ENCODE measurements at places on chromosomes 12 and 14.

- DNase-seq = no peak
Measured at GRCh38 chr12:122820838-122821271, 14.4 kb upstream of the HIP1R start.

- DNase-seq = no peak
Measured at GRCh38 chr12:53004178-53004577, 2.1 kb upstream of the EIF4B start.

DNA sequence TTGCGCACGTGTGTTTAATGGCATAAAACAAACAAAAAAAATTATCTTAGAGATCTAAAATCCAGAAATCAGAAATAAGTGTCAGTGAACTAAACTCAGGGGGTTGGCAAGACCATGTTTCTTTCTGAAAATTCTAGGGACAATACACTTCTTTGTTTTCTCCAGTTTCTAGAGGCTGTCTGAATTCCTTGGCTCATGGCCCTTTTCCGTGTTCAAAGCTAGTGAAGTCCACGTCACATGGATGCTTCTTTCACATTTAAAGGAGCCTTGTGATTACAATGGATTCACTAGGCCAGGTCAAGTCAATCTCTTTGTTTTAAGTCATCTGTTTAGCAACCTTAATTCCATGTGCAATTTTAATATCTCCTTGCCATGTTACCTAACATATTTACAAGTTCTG lies 22.4 kb downstream of the SLCO1B3 start:
- DNase-seq = no peak

DNA sequence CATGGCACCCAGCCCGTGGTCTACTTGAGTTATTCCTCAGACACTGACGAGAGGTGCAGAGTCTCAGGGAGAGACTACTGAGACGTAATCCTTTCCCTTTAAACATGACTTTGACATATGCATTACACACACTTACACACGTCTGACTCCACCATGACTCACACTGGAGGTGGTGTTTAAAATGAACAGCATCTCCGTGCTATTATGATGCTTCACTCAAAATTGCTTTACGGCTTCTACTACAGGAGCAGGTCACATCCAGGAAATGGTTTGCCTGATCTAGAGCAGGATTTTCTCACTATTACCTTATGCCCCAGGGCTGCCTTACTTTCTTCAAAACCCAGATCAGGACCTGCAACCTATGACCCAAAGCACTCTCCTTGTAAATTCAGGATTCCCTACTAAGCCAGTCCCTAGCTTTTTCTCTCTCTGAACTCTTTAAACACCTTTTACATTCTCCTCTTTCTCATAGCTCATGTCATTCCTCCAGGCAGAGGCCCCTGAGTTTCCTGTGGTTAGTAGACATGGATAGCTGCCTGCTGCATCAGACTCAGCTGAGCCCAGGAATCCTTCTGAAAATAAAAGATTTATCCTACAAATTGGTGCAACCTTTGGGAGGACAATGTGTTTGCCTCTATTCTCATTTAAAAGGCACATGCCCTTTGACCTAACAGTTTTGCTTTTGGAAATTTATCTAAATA lies 31.2 kb downstream of the TMCC3 start:
- DNase-seq = no peak

DNA sequence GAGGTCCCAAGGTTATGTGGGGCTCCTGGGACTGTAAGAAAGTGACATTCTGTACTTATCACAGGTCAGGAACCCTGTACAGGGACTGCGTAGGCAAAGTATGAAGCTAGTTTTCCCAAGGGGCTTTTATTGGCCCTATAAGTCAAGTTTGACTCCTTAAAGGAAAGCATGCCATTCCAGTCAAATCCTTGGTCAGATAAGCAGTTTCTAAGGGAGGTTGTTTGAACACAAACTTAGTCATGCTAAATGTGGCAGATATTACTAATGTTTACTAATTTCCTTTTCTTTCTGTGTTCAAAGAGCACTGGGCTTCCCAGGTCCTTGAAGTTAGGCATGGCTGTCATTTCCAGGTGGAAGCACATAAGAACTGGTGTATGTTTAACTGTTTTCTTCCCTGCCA lies 472.4 kb downstream of the ATP23 start:
- DNase-seq = no peak

DNA sequence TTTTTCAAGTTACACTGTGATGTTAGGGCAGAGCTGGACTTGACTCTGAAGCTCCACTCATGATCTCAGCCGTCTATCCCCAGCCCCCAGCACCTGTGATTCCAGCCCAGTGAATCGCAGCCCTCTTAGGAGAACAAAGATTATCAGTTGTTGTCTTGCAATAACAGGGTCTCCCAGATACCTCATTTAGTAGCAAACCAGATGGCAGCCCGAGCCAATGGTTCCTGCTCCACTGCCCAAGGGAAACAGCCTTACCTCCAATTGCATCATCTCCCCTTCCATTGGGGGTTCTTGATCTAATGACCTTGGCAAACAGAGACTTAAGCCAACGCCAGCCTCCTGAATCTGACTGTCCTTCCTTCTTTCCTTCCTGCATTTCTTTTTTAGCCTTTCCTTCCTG lies 371.2 kb downstream of the BCL11B start:
- no peak for DNase-seq

DNA sequence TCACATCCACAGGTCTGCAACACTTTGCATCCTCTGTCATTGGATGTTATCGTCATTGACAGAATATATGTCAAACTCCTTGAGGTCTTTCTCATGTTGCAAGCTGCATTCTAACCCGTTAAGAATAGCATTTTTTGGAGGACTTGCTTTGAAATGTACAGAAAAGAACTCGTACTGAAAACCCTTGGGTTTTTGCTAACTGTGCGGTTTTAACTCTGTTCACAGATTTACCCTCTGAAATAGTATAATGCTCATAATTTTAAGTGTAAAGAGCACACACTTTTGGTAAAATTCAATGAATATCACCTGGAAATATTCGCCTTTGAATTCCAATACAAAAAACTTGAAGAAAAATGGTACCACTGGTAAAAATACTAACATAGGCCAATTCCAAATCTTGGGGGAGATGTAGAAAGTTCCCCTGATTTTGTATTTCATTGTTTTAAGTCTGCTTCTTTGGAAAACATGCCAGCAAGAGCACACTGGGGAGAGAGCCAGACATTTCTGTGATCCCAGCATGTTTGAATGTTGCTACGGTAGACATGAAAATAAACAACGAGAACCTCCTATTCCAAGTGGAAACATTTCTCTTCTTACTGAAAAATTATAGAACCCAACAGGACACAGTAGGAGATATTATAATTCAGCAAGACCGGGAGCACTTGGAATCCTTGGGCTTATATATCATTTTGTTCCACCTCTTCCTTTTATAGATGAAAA lies 446.0 kb downstream of the AEBP2 start:
- DNase-seq = no peak

DNA sequence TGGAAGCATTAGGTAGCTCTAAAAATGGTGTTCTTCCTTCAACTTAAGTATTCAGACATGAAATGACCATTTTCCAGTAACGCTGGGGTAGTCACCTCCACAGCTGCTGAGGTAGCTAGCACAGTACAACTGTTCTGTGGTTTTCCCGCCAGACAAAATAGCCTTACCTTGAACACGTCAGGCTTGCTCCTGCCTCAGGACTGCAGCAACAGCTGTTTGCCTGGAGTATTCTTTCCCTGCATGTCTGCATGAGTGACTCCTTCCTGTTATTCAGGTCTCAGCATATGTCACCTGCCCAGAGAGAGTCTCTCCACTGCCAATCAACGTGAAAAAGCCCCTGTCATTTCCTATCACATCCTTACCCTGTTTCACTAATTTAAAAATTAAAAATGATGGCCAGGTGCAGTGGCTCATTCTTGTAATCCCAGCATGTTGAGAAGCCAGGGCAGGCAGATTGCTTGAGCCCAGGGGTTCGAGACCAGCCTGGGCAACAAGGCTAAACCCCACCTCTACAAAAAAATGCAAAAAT lies 37.9 kb downstream of the WDR89 start:
- peak; percentile 78 for DNase-seq

DNA sequence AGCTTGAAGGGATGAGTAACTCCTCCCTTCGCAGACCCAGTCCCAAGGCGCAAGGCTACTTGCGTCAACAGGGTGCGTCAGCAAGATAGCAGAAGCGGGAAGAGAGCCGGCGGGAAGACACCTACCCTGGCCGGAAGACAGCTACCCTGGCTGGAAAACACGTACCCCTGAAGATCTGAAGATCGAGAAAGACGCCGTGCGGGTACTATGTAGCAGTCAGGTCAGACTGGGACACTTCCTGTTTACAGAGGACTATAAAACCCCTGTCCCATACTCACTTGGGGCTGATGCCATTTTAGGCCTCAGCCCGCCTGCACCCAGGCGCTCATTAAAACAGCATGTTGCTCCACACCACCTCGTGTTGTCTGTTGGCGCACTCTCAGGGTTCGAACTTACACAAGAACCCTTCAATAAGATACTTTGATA lies 80.9 kb downstream of the ABCD2 start:
- DNase-seq = no peak

GRCh38 chr12:62861586-62861985 lies 73.4 kb downstream of the PPM1H start:
- DNase-seq = no peak

- no peak for DNase-seq
Measured at GRCh38 chr14:74618078-74618952, 6.3 kb upstream of the LTBP2 start.

DNA sequence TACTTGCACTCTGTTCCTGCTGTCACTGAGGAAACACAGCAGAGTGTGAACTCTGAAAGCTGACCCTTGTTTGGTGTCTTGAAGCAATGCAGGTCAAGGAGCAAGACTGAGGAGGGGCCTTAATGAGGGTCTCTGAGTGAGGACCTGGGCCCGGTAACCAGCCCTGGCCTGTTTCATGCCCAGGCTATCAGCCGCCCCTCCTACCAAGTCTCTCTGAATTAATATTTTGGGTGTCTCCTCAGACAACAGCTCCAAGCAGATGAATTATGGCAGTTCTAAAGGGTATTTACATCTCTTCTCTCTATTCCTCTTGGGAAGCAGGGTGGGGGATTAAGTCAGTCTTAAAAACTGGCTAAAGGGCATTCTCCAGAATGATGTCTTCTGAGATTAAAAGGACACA lies 394.5 kb downstream of the ZFP36L1 start:
- no peak for DNase-seq

- no peak for DNase-seq
Measured at GRCh38 chr12:118746960-118747359, 234.4 kb upstream of the SRRM4 start.

GRCh38 chr14:23622990-23623389 lies 13.2 kb upstream of the DHRS2 start:
- DNase-seq = no peak

GRCh38 chr12:128729628-128730121 lies 94.1 kb downstream of the SLC15A4 start:
- DNase-seq = no peak

- no peak for DNase-seq
Measured at GRCh38 chr14:52848626-52849025, 57.2 kb upstream of the GNPNAT1 start.

- DNase-seq = no peak
Measured at GRCh38 chr14:51596488-51597117, 55.1 kb upstream of the FRMD6 start.

GRCh38 chr14:20429801-20430669 lies 5.9 kb downstream of the KLHL33 start:
- DNase-seq = peak; percentile 21

- peak; percentile 55 for DNase-seq
Measured at GRCh38 chr12:40325349-40325960, 100.7 kb downstream of the LRRK2 start.

DNA sequence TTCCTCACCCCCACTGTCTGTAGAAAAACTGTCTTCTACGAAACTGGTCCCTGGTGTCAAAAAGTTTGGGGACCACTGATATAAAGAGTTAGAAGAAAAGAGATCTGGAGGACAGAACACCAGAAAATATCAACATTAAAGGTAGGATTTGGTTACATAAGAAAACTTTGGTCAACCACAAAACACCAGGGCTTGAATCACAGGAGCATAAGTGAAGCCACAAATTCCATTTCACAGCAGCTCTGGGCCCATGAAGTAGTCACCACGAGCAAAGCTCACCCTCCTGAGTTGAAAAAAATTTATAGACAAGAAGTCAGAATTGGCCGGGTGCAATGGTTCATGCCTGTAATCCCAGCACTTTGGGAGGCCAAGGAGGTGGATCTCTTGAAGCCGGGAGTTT lies 19.4 kb downstream of the RALGAPA1 start:
- DNase-seq = no peak

- DNase-seq = no peak
Measured at GRCh38 chr12:23290627-23291330, 658.7 kb downstream of the SOX5 start.

GRCh38 chr12:69524331-69524630 lies 54.1 kb downstream of the FRS2 start:
- DNase-seq = no peak

- no peak for DNase-seq
Measured at GRCh38 chr14:60225265-60225664, 23.8 kb upstream of the PPM1A start.

DNA sequence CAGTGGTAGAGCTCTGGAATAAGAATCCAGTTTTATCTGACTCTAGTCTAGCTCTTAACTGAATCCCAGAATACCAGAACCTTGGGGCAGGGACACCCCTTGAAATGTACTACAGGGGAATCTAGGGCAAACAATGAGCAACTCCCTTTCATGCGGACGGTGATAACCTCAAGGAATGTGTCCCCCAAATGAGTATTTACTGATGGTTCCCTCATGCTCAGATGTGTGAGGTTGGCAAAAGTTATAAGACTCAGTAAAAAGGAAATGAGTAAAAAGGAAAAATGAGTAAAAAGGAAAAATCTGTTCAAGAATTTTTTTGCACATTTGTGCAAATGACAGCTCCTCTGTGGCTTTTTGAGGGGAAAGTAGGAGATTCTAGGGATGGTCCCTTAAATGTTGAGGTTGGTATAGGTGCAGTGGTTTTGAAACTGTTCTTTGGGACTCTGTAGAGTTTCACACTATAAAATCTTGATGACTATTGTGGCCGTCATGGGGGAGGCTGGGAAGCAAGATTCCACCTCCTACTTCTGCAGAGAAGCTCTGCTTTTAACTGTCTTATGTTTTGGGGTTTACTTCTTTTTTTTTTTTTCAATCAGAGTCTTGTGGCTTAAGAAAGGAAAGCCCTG lies 58.6 kb downstream of the NRXN3 start:
- no peak for DNase-seq

DNA sequence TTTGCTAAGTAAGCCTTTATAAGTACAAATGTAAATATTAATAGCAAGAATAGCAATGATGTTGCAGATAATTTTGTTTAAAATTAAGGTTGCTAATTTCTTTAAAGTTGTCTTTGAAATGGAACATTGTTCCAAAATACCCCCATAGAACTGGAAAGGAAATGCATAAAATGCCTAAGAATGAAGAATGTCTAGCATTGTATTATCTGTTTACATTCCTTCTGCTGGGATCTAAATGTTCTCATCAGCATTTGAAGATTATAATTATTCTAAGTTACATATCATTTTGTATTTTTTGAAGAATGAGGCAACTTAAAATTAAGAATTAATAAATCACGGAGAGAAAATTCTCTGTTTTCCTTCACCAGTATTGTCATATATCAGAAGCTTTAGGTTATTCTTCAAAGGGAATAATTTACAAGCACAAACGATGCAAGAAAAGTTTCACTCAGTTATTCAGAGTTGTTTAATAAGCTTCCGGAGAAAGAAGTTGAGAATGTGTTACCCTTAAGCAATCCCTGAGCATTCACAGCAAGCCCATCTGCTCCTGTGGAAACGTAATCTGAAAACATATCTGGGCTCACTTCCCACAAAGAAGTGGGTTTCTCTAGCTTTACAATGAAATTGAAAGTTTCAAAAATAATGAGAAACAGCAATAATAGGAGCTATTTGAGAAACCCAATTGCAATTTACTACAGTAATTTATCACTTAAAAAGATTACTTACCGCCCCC lies 21.3 kb downstream of the SLC6A15 start:
- no peak for DNase-seq

GRCh38 chr14:66677780-66678179 lies 169.8 kb downstream of the GPHN start:
- no peak for DNase-seq

GRCh38 chr12:19689801-19690472 lies 250.6 kb downstream of the AEBP2 start:
- DNase-seq = no peak
